ENCODE measurements at places on chromosomes 3 and 15.

GRCh38 chr3:34056181-34056910 is 257.9 kb downstream of the PDCD6IP start:
- no peak for DNase-seq

DNA sequence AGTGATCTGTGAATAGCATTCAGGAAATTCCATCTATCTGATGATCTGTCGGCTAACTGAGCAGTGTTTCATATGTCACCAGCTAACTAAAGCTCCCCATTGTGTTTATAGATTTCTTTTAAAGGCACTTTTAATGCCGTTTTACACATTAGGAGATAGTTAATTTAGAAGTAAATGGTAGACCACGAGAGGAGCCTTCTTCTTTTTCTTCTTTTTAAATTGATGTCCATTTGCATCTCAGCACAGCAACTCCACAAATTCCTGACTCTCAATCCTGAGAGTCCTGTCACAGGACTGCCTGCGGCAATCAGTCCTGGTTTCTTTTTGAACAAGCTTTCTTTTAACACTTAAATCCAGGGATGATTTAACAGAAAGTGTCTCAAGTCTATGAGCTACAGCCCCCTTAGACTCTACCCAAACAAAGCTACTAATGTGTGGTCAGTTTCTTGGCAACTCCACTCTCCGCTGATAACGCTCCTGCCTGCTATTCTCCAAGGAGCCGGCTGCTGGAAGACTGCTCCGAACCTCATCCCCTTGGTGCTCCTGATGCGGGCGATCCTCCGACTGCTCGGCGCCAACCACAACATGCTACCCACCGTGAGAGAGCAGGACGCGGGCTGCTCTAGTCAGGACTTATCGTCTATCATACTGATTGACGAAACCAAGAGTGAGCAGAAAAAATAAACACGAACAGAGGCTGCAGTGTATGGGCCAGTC is 421.4 kb downstream of the MECOM start:
- DNase-seq = no peak

- DNase-seq = no peak
Measured at GRCh38 chr3:135213822-135214221, 418.8 kb downstream of the EPHB1 start.

GRCh38 chr15:58558777-58559176 is 127.0 kb downstream of the LIPC start:
- DNase-seq = no peak

- peak; percentile 76 for DNase-seq
Measured at GRCh38 chr3:128845119-128845777, 34.2 kb upstream of the ACAD9 start.

GRCh38 chr3:55631766-55632331 is 144.7 kb upstream of the WNT5A start:
- no peak for DNase-seq

DNA sequence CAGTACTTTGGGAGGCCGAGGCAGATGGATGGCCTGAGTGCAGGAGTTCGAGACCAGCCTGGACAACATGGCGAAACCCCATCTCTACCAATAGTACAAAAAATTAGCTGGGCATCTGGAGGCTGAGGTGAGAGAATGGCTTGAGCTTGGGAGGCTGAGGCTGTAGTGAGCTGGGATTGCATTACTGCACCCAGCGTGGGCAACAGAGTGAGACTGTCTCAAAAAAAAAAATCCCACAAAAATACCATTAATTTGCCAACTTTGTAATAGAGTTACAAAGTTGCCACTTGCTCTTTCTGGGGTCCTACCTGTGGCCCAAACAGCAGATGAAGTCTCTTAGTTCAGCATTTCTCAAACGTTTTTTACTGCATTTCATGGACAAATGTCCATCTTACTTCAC is 6.0 kb upstream of the TFRC start:
- no peak for DNase-seq

DNA sequence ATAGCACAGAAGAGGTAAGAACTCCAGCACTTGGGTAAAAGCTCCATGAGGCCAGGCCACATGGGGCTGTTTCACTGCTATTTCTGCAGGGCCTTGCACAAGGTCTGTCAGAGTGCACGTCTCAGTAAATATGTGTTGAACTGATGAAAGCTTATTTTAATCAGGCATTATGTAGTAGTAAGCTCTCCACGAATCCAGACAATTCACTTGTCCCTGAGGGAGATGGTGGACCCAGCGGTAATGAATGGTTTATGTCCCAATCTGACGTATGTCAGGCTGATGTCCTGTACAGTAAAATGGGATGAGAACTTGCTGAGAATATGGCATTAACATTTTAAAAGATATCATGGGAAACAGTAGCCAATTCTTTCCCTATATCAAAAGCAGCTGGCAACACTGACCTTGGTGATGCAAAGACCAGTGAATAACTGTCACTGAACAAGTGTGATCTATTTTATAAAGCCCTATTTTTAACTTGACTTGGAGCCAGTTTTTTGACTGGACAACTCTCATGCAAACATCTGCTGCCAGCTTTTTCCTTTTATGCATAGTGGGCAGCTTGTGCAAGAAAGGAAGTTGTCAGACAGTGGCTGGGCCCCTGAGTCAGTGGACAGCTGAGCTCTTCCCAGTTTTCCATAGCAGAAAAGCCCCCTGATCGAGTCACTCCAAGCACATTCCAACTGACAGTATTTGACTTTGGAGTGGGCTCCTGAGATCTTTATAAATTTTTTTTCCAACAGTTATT is 519.8 kb upstream of the MDFIC2 start:
- no peak for DNase-seq

- no peak for DNase-seq
Measured at GRCh38 chr3:128804811-128805155, 74.6 kb upstream of the ACAD9 start.

GRCh38 chr3:129936757-129937156 is 37.8 kb upstream of the TRH start:
- no peak for DNase-seq

DNA sequence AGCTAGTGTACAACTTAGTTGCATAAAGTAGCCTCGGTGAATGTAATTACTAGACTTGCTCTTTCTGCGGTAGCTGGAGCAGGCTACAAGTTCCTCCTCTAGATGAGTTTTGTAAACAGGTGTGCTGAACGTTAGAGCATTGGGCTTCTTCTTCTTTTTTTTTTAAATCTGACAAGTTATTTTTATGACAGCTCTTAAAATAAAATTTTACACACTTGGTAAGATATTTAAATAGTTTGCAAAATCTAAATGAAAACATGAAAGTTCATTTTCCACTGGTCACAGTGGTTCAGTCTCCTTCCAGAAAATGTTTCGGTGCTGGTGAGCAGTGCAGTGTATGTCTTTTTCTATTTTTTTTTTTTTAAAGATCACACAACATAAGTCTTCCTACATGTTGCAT is 3.0 kb downstream of the CCR9 start:
- no peak for DNase-seq

DNA sequence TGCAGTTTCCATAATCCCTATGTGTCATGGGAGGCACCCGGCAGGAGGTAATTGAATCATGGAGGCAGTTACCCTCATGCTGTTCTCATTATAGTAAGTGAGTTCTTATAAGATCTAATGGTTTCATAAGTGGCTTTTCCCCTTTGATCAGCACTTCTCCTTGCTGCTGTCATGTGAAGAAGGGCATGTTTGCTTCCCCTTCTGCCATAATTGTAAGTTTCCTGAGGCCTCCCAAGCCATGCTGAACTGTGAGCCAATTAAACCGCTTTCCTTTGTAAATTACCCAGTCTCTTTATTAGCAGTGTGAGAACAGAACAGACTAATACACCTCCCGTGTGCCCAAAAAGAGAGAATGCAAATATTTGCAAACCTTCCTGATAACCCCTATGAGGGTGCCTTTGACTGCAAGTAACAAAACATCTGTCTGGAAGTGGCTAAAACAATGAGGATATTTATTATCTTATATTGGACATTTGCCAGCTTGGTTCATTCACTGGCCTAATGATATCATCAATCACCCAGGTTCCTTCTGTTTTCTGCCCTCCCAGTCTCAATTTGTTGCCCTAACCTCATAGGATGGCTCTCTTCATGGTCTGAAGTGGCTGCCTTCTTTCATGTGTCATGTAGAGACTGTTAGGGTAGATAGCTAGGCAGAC is 68.7 kb downstream of the BHLHE40 start:
- DNase-seq = no peak

- DNase-seq = no peak
Measured at GRCh38 chr3:150739877-150740645, 22.9 kb downstream of the SIAH2 start.

GRCh38 chr15:70793694-70794093 is 30.3 kb upstream of the UACA start:
- no peak for DNase-seq

- DNase-seq = no peak
Measured at GRCh38 chr3:126053513-126053912, 30.4 kb downstream of the SLC41A3 start.

DNA sequence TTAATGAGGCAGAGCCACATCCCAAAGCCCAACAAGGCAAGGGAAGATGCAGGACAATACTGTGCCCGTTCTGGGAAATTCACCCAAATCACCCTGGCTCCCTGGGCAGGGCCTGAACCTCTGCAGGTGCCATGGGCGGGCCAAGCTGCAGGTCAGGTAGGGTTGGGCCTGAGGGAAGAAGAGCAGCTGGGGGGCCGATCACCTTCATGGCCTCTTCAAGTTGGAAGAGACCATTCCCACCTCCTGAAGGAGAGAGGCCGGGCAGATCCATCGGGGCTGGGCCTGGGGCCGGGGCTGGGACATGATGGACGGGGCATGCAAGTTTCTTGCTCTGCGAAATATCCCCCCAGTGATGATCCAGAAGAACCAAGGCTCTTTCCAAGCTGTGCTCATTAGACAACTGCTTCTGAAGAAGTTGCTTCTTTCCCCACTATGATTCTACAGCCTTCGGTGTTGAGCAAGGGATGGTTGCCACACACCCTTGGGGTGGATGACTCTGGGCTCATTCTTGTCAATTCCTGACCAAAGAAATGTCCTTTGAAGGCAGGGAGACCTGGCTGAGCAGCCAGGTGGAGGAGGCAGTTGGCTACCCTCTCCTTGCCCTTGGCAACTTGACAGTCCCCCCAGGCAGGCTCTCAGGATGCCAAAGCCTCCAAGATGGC is 38.2 kb downstream of the KLHL25 start:
- DNase-seq = no peak

DNA sequence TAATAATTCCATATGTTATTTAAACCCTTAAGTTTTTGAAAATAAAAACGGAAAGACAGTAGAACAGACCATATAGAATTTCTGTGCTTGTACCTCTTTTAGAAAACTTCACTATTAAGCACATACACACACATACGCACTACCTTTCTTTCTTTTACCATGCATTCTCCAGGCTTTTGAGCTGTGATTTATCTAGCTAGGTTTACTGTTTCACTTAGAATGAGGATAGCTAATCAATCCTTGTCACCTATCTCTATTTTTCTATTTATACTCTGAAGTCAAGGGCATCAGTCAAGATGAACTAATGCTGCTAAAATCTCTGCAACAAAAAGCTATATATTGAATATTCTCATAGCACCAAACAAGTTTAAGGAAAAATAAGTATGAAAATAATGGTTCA is 43.2 kb downstream of the GOLIM4 start:
- no peak for DNase-seq

- no peak for DNase-seq
Measured at GRCh38 chr3:11424277-11424676, 152.1 kb downstream of the ATG7 start.

DNA sequence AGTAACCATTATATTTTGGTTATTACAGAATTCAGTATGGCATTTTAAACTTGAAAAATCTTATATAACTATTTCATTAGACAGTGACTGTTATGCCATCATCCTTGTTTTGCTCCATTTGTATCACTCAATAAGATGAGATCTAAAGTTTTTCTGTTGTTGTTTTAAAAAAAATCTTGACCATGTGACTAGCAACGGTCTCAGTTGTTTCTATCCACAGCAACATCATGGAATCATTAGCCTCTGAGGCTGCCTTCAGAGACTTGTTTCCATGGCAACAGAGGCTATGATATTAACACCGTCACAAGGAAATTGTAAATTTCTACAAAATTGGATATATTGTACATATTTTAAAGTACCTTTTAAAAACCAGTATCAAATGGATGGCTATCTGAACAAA is 129.8 kb downstream of the DLG1 start:
- DNase-seq = no peak

- DNase-seq = no peak
Measured at GRCh38 chr3:69535613-69536012, 149.7 kb upstream of the FRMD4B start.

DNA sequence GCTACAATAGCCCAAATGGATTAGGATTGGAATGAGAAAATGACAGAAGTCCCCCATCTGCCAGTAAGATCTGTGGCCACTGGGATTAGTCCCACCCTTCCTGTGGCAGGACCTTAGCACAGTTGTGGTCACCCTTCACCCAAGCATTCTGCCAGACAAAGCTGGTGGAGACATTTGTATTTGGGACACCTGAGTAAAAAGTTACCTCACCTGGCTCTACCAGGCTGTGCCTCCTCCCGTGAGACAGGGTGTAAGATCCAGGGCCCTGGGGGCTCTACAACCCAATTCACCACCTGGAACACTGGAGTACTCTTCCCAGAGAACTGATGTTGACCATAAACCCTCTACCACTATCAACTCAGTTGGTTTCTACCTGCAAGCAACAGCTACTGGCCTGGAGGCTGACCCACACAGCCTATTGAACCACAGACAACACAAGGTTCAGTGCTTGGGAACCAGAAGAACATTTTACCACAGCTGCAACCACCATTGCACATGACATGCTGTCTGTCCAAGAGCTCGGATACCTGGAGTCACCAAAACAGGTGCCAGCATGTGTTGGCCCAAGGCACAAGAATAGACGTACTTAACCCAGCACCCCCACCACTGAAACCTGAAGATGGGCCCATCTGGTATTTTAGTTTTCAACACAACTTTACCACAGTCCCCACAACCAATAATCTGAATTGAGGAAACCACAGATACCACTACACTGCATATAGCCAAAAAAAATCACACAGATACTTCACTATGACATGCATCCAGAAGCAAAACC is 1686.7 kb downstream of the SI start:
- no peak for DNase-seq

- no peak for DNase-seq
Measured at GRCh38 chr3:154023148-154023547, 98.0 kb upstream of the ARHGEF26 start.

DNA sequence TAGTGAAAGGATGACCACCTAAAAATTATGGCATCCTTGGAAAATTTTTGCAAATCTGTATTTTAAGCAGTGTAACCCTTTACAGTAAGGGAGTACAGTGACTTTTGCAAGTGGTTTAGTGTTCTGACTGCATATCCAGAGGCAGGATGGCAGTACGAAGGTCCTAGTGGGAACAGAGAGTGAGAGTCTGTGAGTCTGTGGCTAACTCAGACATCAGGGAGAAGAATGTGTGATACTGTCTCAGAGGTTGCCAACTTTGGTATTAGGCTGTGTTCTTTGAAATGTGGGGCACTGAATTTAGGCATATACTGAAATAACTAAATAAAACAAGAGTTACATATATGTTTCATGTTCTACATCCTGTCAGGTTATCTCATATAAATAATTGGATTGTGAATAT is 25.7 kb downstream of the PRKCI start:
- no peak for DNase-seq

GRCh38 chr3:181695661-181696491 is 15.8 kb upstream of the SOX2 start:
- DNase-seq = peak; percentile 46

DNA sequence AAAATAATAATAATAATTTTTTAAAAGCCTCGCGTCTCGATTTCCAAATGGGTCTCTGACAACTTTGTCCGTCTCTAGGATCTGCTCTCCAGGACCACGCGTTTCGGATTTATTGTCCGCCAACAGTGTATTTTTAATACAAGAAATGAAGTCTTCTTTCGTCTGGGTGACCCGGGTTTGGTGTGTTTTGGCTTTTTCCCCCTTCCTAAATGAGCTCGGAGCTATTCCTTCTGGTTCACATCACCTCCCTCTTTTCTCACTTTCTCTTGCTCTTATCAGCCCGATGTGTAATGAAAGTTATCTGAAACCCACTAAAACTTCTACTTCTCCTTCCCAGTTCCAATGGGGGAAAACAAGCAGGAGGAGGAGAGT is 516.7 kb downstream of the MECOM start:
- DNase-seq = no peak
